ENCODE measurements at places on chromosomes 4 and X.

DNA sequence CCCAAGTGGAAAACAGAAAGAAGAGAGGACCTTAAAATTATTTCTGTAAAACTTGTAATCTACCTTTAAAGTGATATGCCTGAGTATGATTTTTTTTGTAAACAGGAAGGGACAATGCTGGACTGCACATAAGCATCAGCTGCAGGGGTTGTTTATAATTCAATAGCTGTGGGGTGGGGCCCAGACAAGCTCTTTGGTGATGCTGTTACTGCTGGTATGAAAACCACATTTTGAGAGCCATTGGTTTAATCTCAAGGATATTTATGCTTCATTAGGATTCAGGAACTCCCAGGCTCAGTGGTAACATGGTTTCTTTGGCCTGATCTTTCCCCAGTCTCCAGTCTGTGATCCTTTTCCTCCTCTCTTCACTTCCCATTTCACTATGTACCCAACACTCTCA, 34.3 kb upstream of the GRPR start:
- DNase-seq = no peak

DNA sequence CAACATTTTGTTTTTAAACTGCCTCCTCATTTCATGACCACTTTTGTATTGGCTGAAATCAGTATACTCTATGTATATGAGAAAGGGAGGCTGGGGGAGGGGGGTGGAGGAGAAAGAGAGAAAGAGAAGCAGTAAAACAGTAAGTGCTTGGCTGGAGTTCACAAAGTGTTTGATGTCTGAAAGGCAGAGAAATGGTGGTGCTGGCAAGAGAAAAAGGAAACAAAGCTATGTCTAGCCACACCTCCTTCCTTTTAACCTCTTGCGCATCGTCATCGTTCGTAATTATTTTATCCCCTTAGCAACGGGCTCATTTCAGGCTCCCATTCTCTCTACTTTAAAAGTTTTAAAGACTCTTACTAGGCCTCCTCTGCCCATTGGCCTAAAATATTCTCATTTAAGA, 25.6 kb downstream of the RPA4 start:
- no peak for DNase-seq

- no peak for DNase-seq
Measured at GRCh38 chr4:177770776-177771175, 328.5 kb upstream of the AGA start.

DNA sequence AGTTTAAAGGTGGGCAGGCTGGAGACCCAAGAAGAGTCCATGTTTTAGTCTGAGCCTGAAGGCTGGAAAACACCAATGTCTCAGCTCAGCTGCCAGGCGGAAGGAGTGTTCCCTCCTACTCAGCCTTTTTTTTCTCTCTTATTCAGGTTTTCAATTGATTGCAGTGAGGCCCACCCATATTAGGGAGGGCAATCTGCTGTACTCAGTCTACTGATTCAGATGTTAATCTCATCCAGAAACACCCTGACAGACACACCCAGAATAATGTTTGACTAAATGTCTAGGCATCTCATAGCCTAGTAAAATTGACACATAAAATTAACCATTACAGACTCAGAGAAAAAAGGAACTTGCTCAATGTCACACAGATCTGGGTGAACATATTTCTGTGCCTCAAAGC, 347.1 kb downstream of the GBA3 start:
- DNase-seq = no peak

GRCh38 chr4:85732124-85732523, 257.2 kb downstream of the ARHGAP24 start:
- no peak for DNase-seq

- no peak for DNase-seq
Measured at GRCh38 chr4:2503809-2504208, 32.6 kb upstream of the FAM193A start.

- no peak for DNase-seq
Measured at GRCh38 chr4:109126856-109127255, 175.6 kb downstream of the COL25A1 start.

GRCh38 chrX:38438321-38438720, 85.9 kb downstream of the OTC start:
- no peak for DNase-seq

GRCh38 chr4:30714408-30715031, 5.6 kb upstream of the PCDH7 start:
- no peak for DNase-seq

DNA sequence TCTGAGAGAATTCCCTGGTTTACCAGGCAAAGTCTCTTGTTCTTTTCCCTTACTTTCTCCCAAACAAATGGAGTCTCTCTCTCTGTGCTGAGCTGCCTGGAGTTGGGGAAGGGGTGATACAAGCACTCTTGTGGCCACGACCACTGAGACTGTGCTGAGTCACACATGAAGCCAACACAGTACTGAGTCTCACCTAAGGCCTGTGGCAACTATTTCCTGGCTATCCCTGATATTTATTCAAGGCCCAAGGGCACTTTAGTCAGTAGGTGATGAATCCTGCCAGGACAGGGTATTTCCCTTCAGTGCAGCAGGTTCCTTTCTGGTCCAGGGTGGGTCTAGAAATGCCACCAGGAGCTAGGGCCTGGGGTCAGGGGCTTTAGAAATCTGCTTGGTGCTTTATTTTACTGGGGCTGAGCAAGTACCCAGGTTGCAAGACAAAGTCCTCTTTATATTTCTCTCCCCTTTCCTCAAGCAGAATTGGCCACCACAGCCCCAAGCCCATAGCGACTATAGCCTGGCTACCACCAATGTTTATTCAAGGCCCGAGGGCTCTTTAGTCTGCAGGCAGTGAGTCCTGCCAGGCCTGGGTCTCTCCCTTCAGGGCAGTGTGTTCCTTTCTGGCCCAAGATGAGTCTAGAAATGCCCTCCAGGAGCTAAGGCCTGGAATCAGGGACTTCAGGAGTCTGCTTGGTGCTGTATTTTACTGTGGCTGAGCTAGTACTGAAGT, 10.5 kb downstream of the ARL13A start:
- DNase-seq = no peak

- DNase-seq = no peak
Measured at GRCh38 chrX:154749856-154750255, 1.0 kb downstream of the GAB3 start.

- DNase-seq = no peak
Measured at GRCh38 chr4:185805979-185806378, 6.0 kb downstream of the SORBS2 start.

- DNase-seq = no peak
Measured at GRCh38 chr4:149897783-149898182, 82.1 kb upstream of the IQCM start.

- DNase-seq = no peak
Measured at GRCh38 chrX:73563738-73564068, 706 bp downstream of the CHIC1 start.

GRCh38 chr4:24655326-24655725, 71.0 kb upstream of the DHX15 start:
- DNase-seq = no peak
